ENCODE measurements at places on chromosomes 16 and 17.

DNA sequence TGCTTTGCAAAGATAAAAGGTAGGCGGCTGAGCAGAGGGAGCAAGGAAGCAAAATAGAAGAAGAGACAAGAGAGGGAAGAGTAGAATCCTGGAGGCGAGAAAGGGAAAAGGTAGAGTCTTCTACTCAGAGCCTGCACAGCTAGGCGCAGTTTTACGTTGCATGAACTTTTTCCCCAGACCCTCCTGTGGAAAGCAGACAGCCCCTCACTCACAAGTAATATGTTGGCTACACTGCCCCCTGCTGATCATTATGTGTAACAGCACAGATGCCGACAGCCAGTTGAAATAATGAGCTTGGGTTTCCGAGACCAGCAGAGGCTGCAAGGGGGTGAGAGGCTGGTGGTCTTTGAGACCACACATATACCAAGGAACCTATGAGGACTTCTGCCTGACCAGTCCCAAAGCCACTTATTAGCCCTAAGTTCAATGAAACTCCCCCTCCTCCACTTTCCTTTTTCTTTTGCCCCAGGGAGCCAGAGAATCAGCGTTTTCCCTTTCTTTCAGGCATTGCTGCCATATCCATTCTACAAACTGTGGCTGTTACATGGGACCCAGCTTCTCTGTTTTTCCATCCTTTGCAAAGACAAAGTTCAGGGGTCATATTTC lies 22.5 kb upstream of the CMTR2 start:
- DNase-seq = no peak

- DNase-seq = no peak
Measured at GRCh38 chr16:57665541-57665940, 2.6 kb upstream of the ADGRG3 start.

DNA sequence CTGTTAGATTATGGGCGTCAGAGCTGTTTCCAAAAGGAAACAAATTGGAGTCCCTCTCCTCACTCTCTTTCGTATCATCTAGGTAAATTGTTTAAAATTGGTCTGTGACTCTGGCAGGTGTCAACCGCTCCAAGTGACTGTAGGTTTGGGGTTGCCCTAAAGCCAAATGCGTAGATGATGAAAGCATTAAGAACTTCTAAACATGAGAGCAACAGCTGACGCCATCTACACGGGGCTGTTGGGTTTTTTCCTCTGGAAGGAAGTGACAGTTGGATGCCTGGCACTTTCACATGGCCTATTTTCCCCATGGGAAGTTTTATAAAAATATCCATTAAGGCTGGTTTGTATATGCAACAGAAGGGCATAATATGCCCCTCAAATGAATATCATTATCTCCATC lies 215.7 kb upstream of the CACNG5 start:
- no peak for DNase-seq

GRCh38 chr16:49453983-49454382 lies 80.4 kb downstream of the C16orf78 start:
- no peak for DNase-seq

DNA sequence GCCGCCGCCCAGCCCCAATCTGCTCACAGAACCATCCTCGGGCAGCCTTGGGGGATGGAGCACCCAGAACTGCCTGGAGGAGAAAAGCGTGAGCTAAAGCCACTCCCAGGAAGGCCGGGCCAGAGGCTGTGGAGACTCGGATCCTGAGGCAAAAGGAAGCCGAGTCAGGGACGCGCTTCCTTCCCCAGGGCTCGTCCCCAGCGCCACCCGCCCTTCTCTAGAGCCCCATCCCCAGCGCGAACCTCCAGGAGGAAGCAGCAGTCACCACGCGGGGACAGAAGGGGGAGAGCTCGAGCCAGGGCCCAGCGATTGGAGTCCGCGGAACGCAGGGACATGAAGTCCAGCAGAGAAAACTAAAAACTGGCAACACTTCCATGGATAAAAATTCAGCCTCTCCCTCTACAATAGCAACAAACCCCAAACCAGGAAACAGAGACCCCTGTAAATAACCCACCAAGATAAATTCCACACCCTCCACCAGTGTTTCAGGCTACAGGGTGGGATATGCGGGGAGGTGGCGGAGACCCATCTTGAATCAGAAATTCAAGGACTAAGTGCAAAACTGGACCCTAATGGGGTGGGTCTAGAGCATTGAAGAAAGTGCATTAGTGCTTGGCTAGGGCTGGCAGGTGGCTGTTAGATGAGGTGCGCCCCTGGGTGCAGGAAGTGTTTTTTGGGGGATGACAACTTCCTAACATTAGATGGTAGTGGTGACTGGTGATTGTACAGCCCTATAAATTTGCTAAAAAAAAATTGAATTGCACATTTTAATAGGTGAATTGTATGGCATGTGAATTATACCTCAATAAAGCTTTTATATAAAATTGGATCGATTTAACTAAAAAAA lies 116.1 kb upstream of the METRNL start:
- no peak for DNase-seq

GRCh38 chr17:80618304-80618703 lies 73.7 kb downstream of the RPTOR start:
- DNase-seq = no peak
